ENCODE measurements at places on chromosomes 12 and 14.

GRCh38 chr12:3587402-3588013 lies 96.5 kb downstream of the PRMT8 start:
- DNase-seq: no peak

GRCh38 chr12:116122628-116123027 lies 154.9 kb downstream of the MED13L start:
- no peak for DNase-seq

- no peak for DNase-seq
Observed at GRCh38 chr12:52647601-52648000, 4.4 kb downstream of the KRT2 start.

DNA sequence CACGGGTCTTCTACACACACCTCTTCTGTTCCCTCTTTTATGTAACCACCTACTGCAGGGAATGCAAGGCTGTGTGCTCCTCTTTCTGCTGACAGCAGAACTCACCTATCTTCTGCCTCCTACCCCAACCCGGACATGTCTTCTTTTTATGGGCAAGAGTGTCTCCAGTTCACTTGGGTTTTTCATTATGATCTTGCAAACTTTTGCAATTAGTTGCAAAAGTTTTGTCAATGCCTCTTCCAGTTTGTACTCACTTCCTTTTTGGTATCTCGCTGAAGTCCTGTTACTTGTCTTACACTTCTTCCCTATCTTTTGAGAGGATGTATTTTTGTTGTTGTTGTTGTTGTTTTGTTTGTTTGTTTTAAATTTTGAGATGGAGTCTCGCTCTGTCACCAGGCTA lies 50.6 kb downstream of the DRAM1 start:
- DNase-seq: no peak

DNA sequence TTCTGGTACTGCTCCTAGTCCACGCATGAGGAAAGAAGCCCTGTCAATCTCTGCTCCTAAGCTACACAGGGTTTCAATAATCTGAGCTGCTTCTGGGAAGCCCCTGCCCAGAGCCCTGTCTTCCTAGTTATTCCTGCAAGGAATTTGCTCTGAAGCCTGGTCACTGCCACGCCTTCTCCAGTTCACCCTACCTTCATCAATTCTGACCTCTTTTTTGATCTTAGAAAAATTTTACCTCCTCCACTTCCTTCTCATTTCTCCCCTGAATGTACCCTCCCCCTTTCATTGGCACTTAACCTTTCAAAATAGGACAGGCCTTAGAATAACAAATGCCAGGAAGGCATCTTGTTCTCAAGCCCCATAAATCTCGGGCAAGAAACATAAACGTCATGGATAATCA lies 14.9 kb upstream of the LRRK2 start:
- DNase-seq: no peak

DNA sequence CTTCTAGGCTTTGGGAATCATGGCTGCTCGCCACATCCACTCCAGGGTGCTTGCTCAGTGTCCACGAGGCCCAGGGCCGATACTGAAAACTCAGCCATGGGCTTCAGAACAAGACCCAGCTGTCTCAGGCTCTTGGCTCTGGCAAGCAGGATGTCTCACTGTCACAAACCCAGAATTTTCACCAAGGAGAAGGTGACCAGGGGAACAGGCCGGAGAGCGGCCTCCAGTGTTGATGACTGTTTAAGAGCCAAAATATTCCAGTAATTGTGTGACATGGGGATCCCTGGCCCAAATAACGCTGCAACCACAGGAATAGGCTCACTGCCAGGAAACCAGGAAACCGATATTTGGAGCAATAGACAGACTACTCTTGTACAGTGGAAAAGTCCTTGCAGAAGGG lies 9.8 kb upstream of the SERPINA5 start:
- no peak for DNase-seq

GRCh38 chr14:34707722-34708121 lies 6.7 kb downstream of the CFL2 start:
- DNase-seq: no peak

DNA sequence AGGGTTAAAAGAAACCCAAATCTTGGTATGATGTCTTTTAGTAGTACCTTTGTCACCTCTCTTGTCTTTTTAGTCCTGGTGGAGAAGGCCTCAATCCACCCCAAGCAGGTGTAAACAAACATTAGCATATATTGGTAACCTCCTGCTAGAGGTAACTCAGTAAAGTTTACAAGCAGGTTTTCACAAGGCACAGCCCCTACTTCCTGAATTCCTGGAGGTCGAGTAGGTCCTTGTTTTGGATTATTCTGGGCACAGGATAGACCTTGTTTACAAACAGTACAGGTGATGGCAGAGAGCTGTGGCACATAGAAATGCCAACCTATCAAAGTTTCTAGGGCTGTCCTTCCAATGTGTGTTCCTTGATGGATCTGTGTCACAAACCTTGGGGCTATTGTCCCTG lies 99.1 kb downstream of the ALG10 start:
- no peak for DNase-seq

DNA sequence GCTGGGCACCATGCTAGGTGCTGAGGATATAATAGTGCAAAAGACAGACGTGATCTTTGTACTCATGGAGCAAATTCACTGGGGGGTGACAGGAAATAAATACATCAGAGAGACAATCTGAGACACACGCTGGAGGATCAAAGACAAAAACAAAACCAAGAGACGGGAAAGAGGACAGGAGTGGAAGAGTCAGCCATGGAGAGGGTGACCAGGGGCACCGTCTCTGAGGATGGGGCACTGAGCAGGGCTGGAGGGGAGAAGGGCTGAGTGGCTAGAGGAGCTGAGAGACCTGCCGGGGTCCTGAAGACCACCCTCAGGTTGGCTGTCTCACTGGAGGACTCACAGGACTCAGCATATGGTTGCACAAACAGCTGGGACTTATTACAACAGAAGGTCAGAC lies 81.9 kb downstream of the TMEM132D start:
- no peak for DNase-seq

GRCh38 chr14:103521438-103521950 lies 1.1 kb downstream of the CKB start:
- no peak for DNase-seq

- no peak for DNase-seq
Observed at GRCh38 chr14:74940956-74941565, 14.3 kb downstream of the PGF start.

DNA sequence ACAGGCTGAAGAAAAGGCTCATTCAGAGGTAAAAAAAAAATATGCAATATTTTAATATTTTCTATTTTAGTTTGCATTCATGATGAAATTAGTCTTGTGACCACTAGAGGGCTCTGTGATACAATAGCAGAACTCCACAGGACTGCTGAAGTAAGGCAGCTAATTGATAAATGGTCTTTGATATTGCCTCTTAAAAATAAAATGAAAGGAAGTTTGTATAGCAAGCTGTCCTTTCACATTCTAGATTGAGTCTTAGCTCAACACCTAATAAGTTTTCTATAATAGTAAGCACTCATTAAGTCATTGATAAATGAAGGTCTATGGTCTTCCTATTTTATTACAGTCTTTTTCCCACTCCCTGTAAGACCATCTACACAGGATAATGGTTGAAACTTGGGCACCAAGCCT lies 315.7 kb downstream of the NAV3 start:
- DNase-seq: peak; percentile 6

Measured in DMS 273 treated with DMSO at 0.1 percent for 48 hours (cell line).